ENCODE measurements at places on chromosomes 6 and 20.

DNA sequence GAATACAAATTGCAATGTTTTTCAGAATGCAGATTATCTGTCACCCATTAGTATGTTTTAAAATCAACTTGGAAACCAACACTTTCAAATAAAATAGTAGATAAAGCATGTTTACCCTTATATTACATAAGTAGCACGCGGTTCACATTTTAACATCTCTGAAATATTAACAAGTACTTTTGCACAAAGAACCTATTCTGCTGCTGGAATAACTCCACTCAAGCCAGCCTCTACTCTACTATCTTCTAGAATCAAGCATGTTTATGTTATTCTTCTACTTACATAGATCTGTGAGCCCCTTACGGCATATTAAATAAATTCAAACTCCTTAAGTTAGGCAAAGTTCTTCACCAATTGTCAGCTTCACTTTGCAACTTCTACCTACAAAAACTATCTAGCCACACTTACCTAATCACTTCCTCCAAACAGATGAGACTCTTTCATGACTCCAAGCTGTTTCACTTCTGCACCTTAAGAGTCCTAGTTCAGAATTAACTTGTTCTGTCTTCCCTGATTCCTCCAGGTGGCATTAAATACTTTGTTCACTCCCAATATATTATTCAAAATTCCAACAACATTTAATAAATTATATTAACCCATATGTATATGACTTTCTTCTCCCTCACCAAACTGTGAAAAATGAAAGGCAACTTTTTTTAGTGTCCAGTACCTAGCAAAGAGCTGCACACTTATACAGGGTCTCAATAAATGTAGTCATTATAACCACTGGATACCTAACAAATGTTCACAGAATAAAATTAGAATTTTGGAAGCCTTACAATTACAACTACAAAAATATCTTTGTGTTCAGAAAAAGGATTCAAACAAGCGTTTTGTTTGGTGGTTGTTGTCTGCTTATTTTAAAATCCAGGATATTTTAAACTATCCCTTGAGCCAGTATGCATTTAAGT is 12.1 kb downstream of the CEP85L start:
- no peak for DNase-seq

- no peak for DNase-seq
These were observed 40.0 kb upstream of the TAF8 start for GRCh38 chr6:42010185-42010891.

DNA sequence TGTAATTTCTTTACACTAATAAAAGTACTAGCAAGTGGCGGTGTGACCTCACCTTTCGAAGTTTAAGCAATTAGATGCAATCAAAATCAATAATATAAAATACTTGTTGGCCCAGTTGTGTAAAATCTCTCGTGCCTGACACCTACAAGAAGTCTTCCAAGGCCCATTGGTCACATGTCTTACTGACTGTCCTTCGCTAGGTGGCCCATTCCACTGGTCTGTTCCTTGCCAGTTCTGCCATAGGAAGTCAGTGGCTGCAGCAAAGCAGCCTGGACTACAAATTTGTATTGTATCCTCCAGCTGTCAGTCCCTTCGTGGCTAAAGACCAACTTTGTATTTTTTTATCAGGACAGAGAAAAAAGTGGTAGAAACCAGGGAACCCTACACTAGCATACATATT is 61.8 kb downstream of the CYB5R4 start:
- DNase-seq, result no peak

DNA sequence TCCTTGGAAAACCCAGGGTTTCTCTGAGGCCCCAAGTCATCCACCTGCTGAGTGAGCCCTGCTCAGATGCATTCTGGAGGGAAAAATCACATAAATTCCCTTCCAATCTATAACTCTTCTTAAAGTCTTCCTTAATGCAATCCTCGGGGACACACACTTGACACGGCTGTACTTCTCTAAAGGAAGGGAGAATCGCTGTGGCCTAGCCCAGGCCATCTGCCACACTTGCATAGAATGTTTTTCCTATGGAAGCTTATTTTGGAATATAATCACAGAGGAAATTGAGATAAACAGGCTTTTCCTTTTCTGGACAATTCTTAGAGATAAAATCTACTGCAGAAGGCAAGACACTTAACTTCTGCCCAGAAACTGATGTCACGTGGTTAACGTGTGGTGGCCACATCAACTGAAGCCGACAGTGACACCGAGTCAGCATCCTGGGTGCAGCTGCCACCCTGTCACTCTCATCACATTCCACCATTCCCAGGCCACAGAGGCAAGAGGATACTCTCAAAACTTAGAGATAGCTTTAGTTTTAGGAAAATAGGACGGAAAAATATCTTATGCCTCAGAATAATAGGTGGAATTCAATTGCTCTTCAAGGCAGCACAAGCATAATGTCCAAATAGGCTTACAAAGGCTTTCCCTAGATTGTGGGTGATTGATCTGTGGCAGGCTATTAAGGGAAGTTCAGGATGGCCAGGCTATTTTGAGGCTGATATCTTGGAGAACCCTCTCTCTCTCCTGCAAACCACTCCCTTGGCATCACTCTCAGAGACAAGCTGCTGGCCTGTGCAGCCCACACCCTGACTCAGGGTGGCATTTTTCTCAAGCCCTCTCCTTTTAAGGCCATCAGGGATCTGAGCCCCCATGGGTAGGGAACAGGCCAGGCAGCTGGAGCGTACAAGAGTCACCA is 29.6 kb downstream of the PSMB1 start:
- DNase-seq, result no peak

GRCh38 chr6:39892490-39893129 is 41.7 kb downstream of the MOCS1 start:
- DNase-seq, result no peak

GRCh38 chr6:33018904-33019303 is 9.5 kb upstream of the HLA-DOA start:
- DNase-seq, result peak; percentile 91

- peak; percentile 77 for DNase-seq
These were observed 22.7 kb downstream of the HLA-A start for GRCh38 chr6:29964887-29965562.

GRCh38 chr6:43743682-43744381 is 26.2 kb upstream of the VEGFA start:
- DNase-seq, result no peak

DNA sequence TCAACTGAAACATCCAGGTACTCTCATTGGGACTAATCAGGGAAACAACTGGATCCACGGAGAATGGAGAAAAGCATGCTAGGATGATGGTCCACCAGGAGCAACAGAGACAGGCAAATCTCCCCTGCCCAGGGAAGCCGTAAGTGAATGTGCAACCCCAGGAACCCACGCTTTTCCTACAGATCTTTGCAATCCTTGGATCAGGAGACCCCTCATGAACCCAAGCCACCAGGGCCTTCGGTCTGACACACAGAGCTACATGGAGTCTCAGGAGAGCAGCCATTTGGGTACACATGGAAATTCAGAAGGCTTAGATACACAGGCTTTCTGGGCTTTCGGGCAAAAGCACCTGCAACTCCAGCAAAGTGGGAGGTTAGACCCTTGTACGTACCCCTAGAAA is 122.1 kb upstream of the PTCHD4 start:
- DNase-seq, result no peak

GRCh38 chr6:158411998-158412397 is 99.7 kb downstream of the TULP4 start:
- DNase-seq, result no peak

GRCh38 chr6:166433096-166433495 is 50.4 kb upstream of the MPC1 start:
- no peak for DNase-seq

GRCh38 chr20:31972471-31973021 is 4.6 kb downstream of the XKR7 start:
- DNase-seq, result no peak

GRCh38 chr6:168985705-168986104 is 267.9 kb downstream of the THBS2 start:
- no peak for DNase-seq

DNA sequence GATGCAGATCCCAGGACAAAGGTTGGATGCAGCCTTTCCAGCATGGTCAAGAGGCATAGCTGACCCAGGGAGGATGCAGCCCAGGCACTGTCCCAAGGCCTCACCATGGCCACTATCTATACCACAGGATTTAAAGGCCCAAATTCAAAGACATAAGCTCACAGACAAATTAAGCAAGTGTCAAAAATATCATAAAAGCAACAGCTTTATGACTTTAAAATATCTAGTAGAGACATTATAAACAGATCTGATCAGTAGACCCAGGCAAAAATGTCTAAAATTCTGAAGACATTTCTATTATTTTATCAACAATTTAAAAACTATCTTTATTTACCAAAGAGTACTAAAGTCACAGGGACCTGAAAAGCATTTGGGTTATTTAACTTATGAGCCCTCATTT is 373.5 kb downstream of the CDC5L start:
- no peak for DNase-seq

DNA sequence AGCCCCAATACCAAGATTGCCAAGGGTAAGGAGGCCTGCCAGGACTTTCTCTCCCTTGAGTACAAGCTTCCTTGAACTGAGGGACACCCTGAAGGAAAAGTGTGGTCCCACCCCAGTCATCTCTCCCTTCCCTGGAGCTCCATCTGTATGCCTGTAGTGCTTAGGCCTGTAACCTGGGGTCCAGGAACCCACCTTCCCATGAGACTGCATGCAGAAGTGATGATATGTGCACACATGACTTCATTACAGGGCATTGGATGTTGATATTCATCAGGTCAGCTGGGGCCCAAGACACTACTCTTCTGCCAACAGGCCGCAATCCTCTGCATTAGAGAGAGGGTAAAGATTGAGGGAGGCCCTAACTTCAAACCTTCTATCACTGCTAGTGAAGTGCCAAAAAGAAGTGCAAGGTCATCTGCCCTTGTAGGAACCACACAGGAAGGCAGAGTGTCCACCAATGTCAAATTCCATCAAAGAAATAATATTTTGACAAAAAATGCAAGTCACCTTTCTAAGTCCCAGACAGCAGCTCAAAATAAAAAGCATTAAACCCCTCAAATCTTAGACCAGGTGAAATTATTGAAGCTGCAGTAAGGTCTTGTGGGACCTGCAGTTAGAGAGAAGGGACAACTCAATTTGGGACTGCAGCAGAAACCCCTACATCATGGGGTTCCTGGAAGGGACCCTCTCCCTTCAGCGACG is 5.1 kb downstream of the HLA-F start:
- DNase-seq, result no peak

- no peak for DNase-seq
These were observed 221.9 kb downstream of the ADGRG6 start for GRCh38 chr6:142523515-142524375.

DNA sequence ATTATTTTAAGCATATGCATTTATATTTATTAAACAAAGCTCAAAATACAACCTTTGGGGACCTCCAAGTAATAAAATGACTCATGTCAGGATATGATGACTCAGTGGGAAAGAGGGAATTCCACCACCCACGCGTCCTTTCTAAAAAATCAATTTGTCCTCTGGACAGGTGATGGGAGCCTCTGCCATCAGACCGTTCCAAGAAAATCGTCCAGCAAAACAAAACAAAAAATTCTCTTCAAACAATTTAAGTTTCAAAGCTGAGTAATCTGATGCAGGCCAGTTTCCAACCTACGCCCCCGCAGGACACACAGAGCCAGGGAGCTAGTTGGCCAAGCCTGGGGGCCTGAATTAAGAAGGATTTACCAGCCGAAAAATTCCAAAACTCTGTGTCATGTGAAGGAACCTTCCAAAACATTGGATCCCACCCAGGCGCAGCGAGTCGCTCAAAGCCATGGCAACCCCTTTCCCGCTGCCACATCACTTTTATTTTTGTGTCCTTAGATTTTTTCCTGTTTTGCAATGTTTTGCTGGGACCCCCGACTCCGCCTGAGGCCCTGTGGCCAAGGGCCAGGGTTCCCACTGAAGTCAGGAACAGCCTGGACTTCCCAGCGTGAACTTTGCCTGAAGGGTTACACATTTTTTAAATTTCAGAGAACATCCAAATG is 95.3 kb downstream of the NFATC2 start:
- no peak for DNase-seq

DNA sequence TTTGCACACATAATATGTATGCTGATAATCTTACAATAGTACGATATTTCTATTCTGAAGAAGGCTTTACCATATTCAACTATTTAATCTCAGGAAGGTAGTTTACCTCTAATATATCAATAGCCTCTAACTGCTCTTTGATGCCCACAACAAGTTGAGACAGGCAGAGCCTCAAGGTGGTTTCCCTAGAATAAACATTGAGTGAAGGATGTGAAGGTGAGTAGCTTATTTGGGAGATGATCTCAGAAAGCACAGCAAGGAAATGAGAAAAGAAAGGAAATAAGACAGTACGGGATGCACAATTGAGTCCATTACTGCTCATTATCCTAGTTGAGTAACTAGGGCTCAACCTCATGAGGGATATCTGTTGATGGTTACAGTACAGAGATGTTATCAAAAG is 638.4 kb downstream of the MAFB start:
- DNase-seq, result no peak

DNA sequence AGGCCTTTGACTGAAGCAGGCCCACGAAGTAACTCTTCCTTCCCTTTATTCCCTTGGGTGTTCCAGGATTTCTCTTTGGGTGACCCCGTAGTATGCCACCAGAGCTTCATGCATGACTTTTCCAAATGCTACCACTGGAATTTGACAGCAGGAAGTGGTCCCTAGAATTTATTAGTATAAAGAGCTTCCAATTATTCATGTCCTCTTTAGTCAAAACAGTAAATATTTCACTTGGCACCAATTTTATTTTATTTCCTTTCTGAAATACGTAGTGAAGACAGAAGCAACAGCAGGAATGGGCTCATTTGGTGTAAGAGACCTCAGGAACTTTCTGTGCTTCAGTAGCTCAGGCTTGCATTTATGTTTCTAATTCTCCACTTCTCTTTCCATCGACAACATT is 151.3 kb downstream of the LCA5 start:
- DNase-seq, result no peak

GRCh38 chr6:89430201-89430962 is 2.6 kb upstream of the ANKRD6 start:
- DNase-seq, result no peak

GRCh38 chr6:129498950-129499842 is 210.8 kb downstream of the ARHGAP18 start:
- peak; percentile 54 for DNase-seq

DNA sequence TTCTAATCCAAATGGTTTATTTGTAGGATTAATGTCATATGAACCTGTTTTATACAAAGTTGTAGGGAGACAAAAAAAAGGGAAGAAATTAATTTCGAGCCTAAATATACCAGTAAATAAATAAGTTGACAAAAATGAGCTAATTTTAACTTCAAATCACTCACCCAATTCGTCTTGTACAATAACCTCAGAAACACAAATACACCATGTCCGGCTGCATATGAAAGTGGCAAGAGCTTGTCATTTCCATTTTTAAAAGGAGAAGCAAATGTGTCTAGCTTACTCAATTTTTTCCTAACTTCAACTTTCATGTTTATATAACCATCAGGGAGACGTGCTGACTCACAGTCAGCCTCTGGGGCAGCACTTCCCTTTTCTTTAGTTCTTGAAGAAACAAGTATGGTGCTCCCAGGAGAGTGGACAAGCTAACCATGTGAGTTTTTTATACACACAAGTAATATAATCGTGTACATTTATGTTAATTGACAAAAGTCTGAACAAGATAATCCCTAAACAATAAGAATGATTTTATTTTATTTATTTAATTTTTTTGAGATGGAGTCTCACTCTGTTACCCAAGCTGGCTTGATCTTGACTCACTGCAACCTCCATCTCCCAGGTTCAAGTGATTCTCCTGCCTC is 55.5 kb upstream of the SGK1 start:
- DNase-seq, result peak; percentile 30
